ENCODE measurements at places on chromosomes 6 and 20.

GRCh38 chr20:49854190-49854875 is 41.7 kb downstream of the SLC9A8 start:
- no peak for DNase-seq

DNA sequence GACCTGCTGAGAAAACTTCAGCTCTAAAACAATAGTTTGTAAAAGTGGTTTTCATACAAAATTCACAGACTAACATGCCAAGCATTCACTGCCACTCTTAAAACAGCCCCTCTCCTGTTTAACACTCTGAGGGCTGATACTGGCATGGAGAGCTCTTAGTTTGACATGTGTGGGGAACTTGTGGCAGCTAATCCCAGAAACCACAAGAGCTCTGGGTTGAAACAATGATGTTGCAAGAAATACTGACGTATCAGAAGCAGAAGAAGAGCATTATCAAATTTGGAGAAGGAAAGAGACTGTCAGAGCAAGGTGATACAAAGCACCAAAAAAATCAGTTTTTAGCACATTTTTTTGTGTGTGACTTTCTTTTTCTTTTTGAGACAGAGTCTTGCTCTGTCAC is 5.1 kb downstream of the BEND3 start:
- DNase-seq: no peak

GRCh38 chr6:53301801-53302537 is 46.8 kb downstream of the ELOVL5 start:
- no peak for DNase-seq

- no peak for DNase-seq
Observed at GRCh38 chr20:57934007-57934805, 224.4 kb upstream of the PMEPA1 start.

Measured in brain (organoid and tissue), 16 donors.